Activated CD4-positive, alpha-beta T cell treated with anti-CD3 and anti-CD28 coated beads for 24 hours (primary cell): ENCODE measurements at places on chromosomes 5 and 9.
A peak's percentile ranks its signal among the peaks of the same experiment; 100 is the strongest.

GRCh38 chr9:89036383-89036782, 45.1 kb downstream of the S1PR3 start:
- DNase-seq = no peak

- no peak for DNase-seq
Measured at GRCh38 chr9:116152390-116152789, 1.2 kb upstream of the PAPPA start.

- DNase-seq = no peak
Measured at GRCh38 chr9:80012557-80013330, 441.0 kb downstream of the TLE4 start.

DNA sequence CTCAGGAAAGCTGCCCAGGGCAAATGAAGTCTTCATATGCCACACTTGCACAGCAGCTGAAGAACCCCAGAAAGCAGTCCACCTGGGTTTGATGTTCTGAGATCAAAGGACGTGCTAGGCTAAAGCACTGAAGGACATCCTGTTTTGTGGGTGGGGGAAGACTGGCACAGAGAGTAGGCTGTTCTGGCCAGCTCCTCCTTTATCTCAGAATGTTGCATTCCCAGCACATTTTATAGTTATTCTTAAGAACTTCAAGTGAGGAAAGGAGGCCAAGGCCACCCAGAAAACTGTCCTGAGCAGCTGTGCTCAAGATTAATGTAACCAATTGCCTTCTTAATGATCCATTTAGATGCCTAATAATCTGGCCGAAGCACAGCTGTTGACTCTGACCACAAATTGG, 10.9 kb downstream of the SHOC1 start:
- no peak for DNase-seq

DNA sequence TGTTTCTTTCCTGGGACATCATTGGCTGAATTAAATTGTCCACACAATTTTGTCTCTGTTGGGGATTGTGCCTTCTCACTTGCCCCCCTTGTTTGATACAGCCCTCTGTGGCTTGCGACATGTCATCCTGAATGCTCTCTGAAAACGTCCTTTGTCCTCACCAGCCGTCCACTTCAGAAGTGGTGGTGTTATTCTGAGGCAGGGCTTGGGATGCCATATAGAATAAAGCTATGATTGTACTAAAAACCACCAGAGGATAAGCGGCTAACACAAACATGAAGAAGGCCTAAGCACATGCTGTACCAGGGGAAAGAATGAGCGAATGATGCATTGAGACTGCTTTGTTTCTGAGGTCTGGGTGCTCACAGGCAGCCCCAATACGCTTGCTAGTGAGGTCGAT, 3.5 kb upstream of the SNX30 start:
- no peak for DNase-seq

DNA sequence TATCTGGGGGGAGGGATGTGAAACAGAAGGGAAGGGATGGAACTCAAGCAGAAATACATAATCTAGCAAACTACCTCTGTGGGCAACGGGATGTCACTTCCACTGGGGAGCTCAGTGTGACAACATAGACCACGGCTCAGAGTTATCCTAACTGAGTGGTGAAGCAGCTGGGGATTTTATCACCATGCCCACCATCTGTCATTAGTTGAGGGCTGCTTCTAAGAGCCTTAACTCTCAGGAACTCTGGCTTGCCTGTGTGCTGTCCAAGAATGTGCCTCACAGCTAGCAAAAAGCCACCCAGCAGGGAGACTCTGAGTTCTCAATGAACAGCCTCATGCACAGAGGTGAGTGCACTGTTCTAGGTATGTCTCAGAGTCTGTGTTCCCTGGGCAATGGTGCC, 90.6 kb upstream of the CXCL14 start:
- no peak for DNase-seq

DNA sequence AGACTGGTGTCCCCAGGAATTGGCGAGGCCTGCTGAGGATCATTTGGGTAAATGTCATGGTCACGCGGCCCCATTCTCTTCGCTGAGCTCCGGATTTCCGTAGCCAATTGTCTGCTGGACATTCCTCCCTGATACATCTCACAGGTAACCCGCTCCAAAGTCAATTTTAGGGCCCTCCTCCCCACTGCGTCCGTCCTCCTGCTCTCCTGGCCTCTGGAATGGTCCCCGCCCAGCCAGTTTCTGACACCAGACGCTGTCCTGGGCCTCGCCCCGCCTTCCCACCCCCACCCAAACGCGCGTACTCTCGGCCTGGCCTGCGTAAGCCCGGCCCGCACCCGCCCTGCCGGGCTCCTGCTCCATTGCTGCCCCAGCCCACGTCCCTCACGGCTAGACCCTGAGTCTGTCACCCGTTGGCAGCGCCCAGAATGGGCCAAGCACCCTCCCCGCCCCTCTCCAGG, 202.0 kb downstream of the AUH start:
- no peak for DNase-seq

DNA sequence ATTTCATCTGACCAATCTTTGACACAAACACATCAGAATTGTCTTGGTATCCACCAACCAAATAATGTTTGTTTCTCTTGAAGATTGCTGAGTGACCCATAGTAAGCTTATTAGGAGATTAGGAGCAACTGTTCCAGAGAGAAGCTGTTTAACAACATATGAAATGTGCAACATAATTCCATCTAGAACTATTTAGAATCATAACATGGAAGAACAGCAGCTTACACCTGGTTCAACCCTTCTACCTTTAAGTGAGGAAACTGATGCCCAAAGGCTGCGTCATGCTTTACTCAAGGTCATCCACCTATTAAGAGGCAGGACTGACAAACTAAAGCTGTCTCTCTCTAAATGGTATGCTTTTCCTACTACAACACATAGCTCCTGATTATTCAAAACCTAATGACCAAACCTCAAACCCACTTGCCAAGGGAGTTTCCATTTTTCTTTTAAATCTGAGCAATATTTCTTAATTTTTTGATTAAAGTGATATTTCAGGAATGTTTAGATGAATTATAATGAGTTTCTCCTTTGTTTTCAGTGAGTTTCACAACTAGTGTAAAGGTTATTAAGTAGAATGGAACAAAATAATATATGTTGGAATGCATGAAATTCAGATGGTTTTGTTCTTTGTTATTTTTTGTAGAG, 545.9 kb downstream of the RAB3C start:
- DNase-seq = no peak

DNA sequence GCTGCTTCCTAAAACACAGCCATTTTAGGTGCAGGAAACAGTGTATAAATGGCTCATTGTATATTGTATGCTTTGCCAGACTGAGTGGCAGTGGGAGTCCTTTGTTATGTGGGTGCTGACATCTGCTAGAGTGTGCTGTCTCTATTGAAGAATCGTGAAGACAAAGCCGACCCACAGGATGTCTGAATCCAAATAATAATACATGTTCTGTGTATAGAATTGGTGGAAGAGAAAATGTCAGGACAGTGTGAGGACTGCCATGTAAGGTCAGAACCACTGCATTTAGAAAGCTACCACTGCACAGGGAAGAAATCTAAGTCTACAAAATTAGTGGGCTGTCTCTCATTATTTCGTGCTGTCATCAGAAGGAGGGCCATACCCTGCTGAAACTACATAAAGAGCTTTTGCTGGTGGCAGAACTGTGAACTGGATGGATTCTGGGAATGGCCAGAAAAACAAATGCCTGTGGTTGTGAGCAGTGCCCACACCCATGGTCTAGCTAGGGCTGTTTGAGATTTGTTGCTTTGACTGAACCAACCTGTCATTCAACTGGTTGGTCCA, 2.5 kb downstream of the IL7R start:
- no peak for DNase-seq

DNA sequence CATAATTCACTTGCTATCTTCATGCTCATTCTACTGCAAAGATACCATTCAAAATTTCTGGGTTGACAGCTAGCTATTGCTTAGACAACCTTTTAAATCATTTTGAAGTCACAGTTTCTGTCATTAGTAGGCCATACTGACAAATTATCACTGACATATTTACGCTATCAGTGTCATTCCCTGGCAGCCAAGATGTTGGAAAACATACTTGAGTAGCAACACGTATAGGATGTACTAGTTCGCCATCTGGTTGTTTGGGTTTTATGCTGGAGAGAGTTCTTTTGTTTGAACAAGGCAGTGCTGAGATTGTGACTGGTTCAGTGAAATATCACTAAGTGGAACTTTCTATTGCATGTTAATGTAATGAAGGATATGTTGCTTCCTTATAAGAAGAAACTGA, 621.9 kb downstream of the DTWD2 start:
- no peak for DNase-seq

- DNase-seq = peak; percentile 26
Measured at GRCh38 chr5:40223884-40224402, 455.8 kb upstream of the PTGER4 start.

GRCh38 chr5:57989378-57989777, 470.5 kb downstream of the PLK2 start:
- DNase-seq = no peak

- no peak for DNase-seq
Measured at GRCh38 chr9:5614192-5614591, 14.7 kb upstream of the RIC1 start.

DNA sequence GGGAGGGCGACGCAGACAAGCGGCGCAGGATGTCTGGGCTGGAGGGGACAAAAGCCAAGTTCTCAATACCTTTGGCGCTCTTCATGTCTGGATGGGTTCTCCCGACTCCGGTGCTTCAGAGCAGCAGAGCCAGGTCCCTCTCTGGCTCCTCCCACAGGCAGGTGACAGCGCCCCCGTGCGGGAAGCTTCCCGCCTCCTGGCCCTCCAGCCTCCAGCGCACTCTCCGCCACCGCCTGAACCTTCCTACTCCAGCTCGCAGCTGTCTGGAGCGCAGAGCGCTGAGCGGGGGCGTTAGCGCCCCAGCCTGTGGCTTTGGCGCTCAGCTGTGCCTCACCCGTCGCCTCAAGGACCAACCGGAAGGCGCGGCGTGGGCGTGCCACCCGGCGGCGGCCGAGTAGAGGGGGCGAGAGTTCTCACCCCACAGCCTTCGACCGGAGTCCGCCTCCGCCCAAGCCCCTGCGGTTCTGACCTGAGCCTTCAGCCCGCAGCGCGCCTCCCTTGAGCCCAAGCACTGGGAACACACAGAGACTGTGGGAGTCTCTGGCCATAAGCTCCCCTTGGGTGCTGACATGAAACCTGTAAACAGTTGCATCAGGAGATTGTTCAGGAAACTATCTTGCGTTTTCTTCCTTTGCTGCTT, at the start of gene SLCO4C1:
TSS of gene SLCO4C1 (minus strand) at position 107 of the 640 bp plus-strand sequence. CDS start at position 85, 22 bp downstream.
- DNase-seq = peak; percentile 63

DNA sequence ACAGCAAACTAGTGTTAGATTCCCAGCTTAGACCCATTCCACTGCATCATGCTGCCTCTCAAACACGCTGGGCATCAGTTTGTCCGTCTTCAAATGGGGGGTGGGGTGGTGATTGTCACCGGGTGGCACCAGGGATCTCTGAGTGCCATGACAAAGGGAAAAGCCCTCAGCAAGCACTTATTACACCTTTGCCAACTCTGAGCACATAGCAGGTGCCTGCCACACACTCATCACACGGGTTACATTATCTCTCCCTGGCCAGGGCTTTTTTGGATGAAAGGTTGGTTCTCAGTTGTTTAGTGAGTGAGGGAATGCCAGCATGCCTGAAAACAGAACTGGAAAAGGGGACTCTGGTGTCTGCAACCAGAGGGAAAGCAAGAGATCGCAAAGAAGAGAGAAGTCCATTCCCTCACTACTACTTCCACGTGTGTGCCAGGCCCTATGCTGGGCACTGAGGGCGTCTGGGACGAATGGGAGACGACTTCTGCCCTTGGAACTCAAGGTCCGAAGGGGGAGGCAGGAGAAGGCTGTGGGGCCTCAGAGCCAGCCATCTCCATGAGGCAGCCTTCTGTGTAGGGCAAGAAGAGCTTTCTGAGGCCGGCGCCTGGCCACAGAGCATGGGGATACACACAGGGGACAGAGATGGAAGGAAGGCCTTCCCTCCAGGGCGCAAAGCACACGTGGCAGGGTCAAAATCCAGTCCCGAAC, 48.9 kb downstream of the PAX5 start:
- no peak for DNase-seq

DNA sequence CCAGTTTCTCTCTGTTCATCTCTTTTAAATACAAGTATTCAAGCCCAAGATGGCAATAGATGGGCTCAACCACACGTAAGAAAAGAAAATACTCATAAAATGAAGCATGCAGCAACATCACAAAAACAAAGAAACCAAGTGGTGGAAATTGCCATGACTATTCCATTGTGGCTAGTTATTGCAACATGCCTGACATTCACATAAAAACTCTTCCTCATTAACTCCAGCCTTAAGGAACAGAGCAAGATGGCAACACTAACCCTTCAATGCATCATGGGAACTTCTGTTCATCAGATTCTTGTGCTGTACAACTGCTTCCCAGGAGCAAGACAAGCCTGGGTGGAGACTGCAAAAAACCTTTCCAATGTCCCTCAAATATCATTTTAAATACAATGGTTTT, 1.4 kb upstream of the GLIS3 start:
- DNase-seq = no peak

- DNase-seq = no peak
Measured at GRCh38 chr9:135329571-135330306, 149.8 kb upstream of the PPP1R26 start.

GRCh38 chr5:23631302-23632045, 124.1 kb downstream of the PRDM9 start:
- DNase-seq = no peak

GRCh38 chr9:14530366-14530765, 162.9 kb downstream of the ZDHHC21 start:
- no peak for DNase-seq

DNA sequence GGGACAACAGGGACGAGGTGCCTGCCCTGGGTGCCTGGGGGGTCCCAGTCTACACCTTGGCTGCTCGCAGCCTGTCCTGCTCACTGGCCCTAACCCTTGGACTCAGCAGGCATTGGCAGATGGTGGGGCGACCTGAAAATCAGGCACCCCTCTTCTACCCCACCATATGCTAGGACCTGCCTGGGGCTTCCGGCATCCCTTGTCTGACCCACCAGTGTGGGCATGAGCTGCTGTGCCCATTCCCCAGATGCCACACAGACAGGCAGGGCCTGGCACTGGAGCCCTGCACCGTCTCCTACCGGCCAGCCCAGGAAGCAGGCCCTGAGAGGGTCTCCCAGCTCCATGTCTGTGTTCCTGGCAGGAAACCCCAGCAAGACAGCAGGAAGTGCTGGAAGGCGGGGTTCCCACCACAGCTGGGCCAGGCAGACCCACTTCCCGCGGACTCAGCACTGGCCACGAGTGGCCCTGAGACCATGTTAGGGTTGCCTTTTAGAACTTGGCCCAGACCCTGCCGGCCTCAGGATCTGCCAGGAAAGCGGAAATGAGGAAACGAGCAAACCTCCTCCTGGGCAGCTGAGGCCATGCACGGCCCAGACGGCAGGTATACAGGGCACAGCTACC, 3.1 kb downstream of the NINJ1 start:
- DNase-seq = no peak
